Right cardiac atrium (tissue), 5 donors: ENCODE measurements at places on chromosomes 3 and 15. TPM values are rescaled to one million over a fixed set of nuclear protein-coding genes. Genes with fewer than 3 reads are reported as not detected.
A peak's percentile ranks its signal among the peaks of the same experiment; 100 is the strongest.

The ALDH1A2 gene
- polyA plus RNA-seq: 14.7 TPM

DNA sequence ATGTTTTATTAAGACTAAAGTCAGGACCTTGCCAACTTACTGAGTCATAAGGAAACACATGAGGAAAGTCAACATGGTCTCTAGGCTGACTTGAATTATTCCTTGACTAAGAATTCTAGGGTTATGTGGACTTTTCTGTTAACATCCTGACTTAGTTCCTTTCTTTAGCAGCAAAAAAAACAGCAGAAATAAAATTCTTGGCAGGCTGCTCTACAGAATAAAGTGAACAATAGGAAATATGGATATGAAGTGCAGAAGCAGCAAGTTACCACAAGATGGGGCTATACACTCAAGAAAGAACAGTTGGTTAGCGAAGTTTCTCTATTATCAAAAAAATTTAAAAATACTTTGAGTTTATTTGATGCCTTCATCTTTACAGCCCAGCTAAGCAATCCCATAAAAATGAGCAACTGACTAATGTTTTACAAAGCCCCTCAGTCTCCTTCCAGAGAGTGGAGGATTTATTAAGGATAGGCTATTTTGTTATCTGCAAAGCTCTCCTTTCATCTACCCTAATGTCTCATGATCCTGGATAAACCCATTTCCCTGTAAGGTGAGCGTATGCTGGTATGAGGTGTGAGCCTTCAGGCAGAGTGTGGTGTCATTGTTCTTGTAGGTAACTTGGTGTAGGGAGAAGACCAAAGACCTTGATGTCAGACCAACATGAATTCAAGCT lies 23.1 kb upstream of the MCCC1 start:
- DNase-seq: no peak

DNA sequence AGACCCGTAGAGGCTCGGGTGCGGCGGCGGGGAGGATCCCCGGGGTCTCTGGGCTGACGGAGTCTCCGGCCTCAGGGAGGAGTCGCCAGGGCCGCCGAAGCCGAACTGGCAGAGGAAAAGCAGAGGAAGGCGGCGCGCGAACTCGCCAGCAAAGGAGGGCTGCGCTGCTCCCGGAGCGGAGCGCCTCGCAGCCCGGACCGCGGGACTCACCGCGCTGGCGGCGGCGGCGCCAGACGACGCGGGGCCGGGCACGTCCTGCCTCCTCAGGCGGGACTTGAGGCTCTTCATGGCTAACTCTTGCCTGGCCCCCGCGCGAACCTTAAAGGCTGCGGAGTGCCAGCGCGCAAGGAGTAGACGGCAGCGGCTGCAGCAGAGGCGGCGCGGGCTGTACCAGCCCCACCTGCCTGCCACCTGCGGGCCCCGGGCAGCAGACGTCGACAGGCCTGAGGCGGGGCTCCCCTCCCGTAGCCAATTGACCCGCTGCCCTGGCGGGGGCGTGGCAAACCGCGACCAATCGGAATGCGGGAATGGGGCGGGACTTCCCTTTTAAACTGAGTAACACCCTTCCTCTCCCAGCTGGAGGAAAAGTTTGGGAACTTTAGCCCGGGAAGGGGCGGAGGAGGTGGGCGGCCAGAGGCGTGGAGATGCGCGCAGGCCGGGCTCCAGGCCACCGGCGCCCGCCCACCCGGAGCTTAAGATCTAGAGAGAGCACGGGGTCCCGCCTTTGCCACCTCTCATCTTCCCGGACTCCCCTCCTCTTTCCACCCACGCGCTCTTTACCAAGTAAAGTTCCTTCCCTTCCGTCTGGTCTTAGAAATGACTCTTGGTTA lies at the start of gene UACA:
Gene UACA, minus strand, starts transcription at position 439 of the 830 bp plus-strand sequence. Its CDS starts 151 bp downstream, at position 288.
- DNase-seq: peak; percentile 98

DNA sequence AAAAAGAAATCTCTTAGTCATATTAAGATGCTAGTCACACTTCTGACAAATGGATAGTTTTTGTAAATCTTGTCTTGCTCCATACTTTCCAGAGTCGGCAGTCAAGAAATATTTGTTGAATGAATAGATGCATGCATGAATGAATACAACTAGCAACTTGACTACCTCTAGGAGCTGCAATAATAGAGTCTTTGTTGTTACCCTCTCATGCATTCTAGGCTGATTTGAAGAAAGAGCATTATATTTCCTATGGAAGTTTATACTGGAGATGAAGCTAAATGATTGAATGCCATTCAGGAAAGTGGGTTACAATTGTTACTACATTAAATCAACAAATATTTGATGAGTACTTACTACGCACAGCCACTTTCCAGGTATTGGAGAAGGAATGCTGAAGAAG lies 18.1 kb upstream of the TRAT1 start:
- DNase-seq: no peak

GRCh38 chr3:147387885-147388699 lies 18.3 kb downstream of the ZIC4 start:
- no peak for DNase-seq

DNA sequence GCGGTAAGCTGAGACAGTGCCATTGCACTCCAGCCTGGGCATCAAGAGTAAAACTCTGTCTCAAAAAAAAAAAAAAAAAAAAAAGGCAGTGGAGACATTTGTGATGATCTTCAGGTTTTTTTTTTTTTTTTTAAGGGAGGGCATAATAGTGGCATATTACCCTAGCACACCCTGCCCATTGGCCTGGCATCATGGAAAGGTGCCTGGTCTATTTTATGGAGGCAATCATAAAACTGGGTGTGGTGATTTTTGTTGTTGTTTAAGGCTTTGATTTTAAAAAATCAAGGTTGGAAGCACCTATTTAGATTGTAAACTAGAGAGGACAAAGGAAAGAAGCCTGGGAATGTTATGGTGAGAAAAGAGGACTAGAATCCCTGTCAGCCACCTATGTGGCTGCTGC lies 6.0 kb downstream of the IQGAP1 start:
- DNase-seq: no peak
